ENCODE measurements at places on chromosomes 2 and 18.

DNA sequence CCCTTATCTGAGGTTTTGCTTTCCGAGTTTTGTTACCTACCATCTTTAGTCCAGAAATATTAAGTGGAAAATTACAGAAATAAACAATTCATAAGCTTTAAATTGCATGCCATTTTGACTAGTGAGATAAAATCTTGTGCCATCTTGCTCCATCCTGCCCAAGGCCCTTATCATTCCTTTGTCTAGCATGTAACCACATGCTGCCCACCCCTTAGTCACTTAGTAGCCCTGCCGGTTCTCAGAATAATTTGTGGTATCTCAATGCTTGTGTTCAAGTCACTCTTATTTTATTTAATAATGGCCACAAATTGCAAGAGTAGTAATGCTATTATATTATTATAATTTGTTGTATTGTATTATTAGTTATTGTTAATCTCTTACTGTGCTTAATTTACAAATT lies 36.8 kb upstream of the VPS54 start:
- DNase-seq: no peak

GRCh38 chr2:233244818-233245217 lies 6.7 kb upstream of the ATG16L1 start:
- no peak for DNase-seq

GRCh38 chr2:222595581-222595980 lies 60.3 kb downstream of the FARSB start:
- DNase-seq: no peak

DNA sequence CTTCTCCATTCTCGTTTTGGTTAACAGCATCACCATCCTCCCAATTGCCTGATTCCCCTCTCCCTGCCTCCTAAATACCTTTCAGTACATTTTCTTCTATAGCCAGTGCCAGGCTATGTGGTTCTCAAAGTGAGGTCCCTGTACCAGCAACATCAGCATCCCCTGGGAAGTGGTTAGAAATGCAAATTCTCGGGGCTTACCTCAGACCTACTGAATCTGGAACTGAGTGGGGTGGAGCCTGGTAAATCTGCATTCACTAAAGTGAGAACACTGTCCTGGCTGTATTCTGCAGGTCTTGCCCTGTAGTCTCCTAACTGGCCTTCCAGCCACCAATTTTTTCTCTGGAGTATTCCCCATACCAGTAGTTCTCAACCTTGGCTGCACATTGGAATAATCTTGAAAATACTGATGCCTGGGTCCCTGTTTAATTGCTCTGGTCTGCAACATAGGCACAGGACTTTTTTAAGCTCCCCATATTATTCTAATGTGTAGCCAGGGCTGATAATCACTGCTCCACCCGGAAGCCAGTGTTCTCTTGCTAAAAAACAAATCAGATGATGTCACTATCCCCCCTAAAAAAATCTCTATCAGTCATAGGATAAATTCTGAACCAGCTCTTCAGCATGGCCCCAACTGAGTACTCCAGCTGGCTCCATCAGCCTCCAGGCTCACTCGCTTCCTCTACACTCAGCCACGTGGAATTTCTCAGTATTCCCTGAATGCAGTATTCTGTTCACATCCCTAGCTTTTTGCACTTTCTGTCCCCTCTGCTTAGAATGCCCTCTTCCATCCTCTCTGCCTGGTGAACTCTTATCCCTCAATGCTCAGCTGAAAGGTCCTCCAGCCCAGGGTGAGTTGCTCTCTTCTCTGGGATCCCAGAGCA lies 98.4 kb downstream of the CDK15 start:
- DNase-seq: no peak

DNA sequence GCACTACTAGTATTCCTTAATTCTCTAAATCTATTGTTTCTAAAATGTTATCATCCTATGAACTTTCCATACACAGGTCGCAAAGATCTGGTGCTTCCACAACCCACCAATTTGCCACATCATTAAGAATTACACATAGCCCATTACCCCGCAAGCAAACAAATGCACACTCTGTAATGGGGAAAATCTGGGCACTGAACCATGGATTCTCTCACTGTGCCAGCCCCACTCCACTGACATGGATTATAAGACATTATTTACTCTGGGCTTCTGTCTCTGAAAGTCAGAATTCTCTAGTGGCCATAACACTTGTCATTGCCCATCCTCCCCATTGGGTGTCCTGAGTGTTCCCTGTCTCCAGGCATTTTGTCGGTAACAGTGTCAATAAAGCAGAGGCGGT lies 537.1 kb downstream of the EPHA4 start:
- no peak for DNase-seq

GRCh38 chr18:51072586-51073313 lies 42.7 kb downstream of the SMAD4 start:
- DNase-seq: no peak

- no peak for DNase-seq
These were observed 110.4 kb downstream of the LRP1B start for GRCh38 chr2:142020368-142020767.

DNA sequence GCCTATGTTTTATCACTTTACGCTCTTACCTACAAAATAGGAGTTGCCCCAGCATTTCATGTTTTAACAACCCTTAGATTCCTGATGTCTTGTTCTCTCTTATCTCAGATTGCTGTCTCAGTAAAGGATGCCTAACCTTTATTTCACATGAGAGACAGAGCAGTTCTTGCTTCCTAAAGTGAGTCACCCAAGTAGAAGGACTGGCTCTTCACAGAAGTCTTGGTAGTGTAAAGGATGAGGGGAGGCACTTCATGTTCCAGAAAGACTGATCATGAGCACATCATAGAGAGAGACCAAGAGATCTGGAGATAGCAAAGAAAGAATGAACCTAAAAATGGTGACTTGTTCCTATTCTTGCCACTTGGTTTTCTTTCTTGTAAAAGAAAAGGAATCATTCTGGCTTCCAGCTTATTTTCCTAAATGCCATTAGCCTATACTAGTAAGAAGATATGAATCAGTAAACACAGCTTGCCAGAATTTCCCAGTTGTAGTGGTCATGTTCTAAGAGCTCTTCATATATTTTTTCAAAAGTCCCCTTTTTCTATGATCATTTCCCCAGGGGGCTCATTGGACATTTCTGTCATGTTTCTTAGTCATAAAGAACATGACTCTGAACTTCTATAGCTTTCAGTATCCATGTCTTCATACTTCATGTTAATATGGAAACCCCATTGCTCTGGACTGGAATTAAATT lies 54.9 kb downstream of the MAPRE2 start:
- no peak for DNase-seq

DNA sequence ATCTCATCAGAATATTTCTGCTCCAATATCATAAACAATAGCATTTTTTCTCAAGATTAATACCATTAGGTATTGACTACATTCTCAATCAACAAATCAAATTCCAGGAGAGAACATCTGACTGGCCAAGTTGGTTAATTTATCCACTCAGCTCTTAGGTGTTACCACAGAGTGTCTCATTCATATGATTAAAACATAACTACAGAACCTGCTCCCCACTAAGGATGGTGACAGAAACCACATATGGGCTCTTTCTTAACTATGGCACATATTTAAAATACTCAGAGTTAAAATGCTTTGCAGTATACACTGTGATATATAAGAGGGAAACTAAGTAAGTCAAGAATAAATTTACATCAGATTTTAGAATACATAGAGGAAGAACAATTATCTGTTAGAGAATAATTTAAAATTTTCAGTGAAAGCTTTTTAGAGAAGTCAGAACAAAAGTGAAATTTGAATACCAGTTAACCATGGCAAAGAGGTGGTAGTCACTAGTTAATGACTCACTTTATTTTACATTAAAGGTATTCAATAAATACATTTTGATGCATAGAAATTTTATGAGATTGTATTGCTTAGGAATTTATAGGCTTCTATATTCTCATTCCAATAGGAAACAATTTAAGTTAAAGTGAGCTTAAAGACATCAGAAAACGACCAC lies 1120.8 kb upstream of the TMEFF2 start:
- no peak for DNase-seq

- no peak for DNase-seq
These were observed 184.6 kb upstream of the OSR1 start for GRCh38 chr2:19542796-19543662.

DNA sequence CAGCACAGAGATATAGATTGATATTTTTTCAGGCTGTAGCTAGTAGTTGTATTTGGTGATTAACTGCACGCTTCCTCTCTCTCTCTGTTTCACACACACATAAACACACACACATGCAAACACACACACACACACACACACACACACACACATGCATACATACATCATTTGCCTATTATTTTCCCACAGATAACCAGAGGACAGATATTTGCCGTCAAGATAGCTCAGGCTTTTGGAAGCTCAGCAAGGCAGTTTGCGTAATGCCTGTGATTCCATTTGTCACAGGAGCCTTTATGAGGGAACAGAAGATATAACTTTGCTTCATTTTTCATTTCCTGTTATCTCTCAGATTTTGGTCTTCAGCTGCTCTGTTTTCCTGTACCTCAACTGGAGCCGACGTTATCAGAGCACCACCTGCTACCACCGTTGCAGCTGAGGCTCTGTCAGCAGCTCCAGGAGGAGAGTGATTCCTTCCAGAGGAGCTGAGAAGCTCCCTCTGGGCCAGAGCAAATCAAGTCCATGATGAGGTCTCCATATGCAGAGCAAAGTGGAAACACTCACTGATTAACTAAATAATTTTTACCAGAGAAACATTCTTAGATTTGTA lies 341.9 kb upstream of the PIK3C3 start:
- DNase-seq: no peak

DNA sequence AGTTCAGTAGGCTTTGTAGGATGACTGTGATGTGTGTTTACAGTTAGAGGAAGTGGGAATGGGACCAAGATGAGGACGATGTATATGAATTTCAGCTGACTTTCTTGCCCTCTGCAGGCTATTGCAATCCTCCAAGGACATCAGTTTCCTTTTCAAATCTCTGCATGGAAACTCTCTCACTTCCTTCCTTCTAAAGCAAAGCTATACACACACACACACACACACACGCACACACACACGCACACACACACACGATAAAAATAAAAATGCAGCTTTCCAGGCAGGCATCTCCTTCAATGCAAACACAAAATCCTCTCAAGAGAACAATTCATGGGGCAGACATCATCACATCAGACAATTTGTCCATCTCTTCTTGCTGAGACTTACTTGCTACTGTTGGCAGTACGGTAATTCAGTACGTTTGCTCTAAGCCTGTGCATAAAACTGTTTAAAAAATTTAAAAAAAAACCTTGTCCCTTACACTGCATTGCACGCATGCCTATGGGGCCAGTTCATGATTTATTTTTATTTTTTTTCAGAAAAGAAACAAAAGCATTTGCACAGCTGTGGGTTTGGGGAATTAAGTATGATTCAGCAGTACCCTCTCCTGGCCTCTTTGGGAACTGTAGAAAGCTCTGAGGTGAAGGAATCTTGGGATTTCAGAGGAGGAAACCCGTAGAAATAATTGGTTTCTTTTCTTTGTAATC lies 27.1 kb upstream of the ICOS start:
- peak; percentile 29 for DNase-seq

DNA sequence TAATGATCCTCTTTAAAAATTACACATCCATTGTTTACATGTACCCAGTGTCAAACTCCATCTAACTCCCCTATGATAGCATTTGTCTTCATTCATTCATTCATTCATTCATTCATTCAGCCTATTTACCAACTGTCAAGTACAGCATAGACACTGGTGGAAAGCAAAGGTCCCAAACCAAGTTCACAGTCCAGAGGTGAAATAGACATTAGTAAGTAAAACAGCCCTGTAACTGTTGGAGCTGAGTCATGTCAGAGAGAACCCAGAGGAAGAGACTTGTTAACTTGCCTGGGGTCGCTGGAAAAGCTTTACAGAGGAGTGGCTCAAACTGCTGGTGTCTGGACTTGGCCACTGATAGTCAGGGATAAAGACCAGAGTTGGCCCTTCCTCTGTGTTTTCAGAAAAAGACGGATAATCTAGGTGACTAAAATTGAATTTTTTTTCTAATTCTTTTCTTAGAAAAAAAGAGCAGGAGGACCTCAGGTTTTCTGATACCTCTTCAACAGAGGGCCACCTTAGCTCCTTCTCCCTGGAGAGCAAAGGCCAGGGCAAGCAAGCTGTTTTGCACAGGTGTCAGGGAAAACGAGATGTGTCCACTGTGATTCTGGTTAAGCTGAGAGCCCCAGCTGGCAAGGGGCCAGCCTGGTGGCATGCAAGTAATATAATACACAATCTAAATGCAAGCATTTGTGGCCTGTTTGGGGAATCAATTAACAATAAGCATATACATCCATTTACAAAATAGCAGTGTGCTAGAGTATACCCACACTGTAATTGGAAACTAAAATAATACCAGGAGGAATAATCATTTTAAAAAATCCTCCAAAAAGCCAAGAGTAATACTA lies 96.7 kb upstream of the SLC14A2 start:
- no peak for DNase-seq

DNA sequence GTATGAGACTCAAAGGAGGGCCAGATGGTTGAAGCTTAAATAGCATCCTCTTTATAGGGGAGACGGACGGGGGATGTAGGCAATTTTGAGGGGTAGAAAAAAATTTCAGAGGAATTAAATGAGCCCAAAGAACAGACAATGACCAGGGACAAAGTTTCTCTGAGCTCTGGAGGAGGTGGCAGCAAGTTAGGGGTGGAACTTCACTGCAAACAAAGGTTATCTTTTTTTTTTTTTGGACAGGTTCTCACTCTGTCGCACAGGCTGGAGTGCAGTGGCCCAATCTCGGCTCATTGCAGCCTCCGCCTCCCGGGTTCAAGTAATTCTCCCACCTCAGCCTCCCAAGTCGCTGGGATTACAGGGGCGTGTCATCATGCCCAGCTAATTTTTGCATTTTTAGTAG lies 195.6 kb downstream of the PDE11A start:
- DNase-seq: no peak

DNA sequence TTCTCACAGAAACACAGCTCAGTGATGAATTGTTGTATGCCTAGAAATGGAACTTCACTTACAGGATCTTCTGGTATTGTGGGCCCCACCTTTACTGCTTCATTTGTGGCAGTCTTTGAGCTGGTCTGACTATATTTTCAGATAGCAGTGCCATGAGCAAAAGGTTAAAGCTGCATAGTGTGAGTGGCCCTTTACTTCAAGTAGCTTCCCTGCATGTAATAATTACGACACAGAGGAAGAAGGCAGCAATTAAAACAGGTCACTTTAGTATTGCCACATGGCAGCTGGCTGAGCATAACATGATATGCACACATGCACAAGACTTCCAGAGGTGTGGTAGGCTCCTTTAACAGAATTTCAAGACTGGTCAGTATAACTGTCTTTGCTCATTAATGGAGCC lies 426.3 kb upstream of the ZEB2 start:
- DNase-seq: no peak

DNA sequence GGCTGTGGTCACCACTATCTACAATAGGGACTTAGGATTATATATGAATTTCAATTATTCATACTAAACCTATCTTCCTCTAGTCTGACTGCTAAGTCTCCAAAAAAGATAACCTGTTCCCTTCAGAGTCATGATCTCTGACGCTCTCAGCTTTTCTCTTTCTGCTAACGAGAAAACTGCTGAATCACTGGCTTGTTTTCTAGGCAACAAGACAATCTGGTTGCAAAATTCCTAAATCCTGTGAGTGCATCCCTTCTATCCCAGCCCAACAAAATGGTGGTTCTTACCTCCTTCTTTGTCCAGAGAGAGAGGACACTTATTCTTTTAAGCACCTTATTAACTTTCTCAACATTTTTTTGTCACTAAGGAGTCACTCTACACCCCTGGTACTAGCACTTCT lies 312.3 kb upstream of the PKDCC start:
- DNase-seq: no peak

- no peak for DNase-seq
These were observed 19.6 kb downstream of the CAPN14 start for GRCh38 chr2:31197669-31198068.

Measured in CD4-positive, alpha-beta T cell treated with Interleukin-6 at 100 ng/mL for 8 hours (primary cell).